ENCODE measurements at places on chromosomes 12 and 14.

- no peak for DNase-seq
These were observed 1.3 kb downstream of the GLI1 start for GRCh38 chr12:57460841-57461275.

DNA sequence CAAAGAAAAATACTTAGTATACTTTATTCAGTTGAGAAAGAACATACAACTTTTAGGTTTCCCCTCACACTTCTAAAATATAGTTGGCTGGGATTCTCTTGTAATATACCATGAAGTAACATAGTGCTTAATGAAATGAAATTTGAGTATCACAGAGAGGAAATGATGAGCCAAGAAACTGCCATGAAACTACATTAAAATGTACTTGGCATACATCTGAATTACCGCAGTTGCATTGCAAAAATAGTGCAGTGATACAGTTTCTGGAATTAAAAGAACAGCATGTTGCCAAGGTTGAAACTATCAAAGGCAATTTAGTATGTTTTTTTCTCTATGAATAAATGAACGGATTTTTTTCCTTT lies 389.2 kb downstream of the TMEM117 start:
- DNase-seq = no peak

DNA sequence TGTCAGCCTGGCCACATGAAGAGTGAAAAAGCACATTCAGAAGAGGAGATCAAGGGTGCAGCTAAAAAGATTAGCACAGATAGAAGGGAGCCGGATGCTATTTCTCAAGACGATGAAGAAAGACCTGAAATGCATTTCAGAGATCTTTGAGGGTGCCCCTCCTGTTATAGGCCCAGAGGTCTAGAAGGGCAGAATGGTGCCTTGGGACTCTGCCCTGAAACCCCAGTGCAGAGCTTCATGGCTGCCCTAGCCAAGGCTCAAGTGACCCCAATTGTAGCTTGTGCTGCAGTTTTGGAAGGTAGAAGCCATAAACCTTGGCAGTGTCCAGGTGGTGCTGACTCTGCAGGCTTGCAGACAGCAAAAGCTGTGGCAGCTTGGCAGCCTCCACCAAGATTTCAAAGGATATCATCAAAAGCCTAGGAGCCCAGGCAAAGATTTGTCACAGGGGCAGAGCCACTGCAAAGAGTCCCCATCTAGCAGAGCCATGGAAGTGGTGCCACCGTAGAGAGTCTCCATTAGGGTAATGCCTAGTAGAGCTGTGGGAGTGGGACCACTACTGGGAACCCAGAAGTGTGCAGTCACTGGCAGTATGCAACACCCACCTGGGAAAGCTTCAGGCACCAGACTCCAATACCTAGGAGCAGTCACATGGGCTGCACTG lies 6.4 kb downstream of the LACRT start:
- no peak for DNase-seq

DNA sequence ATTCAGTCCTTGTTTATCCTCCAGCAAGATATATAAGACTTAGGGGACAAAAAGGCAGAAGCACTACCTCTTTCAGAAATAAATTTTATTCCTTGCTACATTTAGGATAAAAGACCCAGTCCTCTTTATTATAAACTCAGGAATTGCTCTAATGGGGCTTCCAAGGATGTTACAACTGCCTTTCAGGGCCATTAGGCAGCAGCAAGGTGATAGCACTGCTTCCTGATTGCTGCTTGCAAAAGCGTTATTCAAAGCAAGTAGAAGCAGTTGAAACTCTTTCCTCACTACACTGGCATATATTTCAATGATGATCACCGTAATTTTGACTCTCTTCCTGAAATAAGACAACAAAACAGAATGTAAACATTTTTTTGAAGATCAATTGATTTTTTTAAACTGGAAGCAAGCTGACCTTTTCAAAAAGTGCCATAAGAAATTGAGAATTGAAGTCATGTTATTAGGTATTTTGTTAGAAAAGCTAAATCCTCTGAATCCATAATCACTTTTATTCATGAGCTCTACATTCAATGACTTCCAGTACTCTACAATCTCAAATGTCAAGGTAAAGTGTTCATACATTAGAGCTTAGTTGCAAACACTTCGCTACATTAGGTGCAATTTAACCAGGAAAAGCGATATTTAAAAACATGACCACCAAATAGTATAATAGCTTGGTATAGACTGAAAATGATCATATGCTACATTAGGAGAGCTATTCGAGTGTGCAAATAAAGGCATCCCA lies 233.4 kb upstream of the SYT10 start:
- DNase-seq = no peak

GRCh38 chr12:28683366-28683765 lies 465.7 kb upstream of the FAR2 start:
- DNase-seq = no peak

GRCh38 chr12:25816637-25817036 lies 141.8 kb upstream of the RASSF8 start:
- no peak for DNase-seq

DNA sequence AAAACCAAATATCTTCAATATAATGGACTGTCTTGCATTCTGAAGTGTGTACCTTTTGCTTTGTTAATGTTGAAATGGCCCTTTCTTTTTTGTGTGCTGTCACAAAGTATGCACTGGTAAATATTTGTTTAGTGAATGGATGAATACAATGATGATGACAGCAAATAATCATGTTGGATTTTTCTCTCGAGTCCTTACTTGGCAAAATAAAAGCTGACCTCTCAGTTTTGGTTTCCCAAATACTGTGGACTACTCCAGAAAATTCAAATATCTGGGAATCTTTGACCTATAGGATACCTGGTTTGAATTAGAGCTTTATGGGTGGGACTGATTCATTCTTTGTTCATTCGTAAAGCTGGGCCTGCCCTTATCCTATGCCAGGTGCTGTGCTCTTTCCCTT lies 5.5 kb downstream of the UBE3B start:
- no peak for DNase-seq

GRCh38 chr12:121803861-121804416 lies at the start of gene SETD1B:
Gene SETD1B, plus strand, starts transcription at chr12:121804009. Its CDS starts 729 bp downstream, at chr12:121804738.
- peak; percentile 50 for DNase-seq

DNA sequence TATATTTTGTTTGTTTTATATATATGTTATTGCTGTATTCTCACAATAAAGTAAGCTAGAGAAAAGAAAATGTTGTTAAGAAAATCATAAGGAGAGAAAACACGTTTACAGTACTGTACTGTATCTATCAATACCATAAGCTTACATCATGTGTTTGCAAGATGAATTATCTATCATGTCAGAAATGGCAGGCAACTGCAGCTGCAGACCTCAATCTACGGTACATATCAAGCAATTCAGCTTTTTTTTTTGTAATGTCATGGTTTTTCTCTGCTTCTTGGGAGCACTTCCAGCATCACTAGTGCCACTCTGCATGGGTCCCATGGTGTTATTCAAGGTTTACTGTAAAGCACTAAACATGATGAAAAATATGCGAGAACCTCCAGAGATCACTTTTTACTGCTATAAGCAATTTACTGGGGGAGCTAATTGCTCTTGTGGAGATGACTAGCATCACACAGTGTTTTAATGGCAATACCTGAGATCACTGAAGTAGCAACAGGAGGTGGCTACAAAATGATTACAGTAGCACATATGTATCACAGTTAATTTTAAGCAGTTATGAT lies 9.0 kb upstream of the KRT2 start:
- no peak for DNase-seq

DNA sequence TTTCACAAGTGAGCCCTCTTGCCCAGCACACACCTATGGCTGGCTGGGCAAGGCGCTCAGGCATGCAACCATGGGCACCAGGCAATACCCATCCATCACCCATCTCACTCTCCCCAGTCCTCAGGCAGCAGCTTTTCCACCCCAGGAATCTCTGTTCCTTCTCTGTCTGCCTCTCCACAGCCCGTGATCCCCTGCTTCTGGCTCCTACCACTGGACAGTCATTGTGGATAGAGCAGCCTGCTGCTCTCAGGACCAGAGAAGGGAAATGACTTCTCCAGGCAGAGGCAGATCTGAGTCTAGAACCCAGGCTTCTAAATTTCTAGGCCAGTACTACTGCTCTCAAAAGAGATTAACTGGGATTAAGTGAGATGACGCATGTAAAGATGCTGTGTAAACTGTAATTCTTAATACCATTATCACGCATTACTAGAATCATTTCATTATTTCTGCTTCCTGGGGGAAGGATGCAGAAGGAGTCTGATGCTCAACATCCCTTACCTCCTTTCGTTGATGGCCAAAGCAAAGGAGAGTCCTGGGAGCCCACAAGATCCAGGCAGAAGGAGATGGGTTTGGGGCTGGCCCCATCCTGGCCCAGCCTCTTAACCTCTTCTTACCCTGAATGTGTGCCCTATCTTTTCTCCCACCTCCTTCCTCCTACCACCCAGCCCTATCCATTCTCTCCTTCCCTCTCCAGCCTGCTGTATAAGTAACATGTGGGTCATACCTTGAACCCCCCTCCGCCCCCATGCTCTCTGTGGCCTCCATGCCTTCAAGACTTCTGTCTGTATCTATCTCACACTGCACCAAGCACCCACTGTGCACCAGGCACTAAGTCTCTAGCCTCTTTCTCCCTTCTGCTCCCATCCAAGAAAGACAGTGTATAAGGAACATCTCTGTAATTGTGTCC lies 4.8 kb upstream of the AQP5 start:
- no peak for DNase-seq

GRCh38 chr14:33317675-33318074 lies 379.0 kb downstream of the NPAS3 start:
- DNase-seq = no peak

GRCh38 chr12:105978276-105978675 lies 160.5 kb downstream of the NUAK1 start:
- no peak for DNase-seq

GRCh38 chr12:54984658-54985376 lies at the start of gene TESPA1:
Gene TESPA1, minus strand, starts transcription at chr12:54984762. Its CDS starts 10,200 bp downstream, at chr12:54974562.
- DNase-seq = peak; percentile 80

DNA sequence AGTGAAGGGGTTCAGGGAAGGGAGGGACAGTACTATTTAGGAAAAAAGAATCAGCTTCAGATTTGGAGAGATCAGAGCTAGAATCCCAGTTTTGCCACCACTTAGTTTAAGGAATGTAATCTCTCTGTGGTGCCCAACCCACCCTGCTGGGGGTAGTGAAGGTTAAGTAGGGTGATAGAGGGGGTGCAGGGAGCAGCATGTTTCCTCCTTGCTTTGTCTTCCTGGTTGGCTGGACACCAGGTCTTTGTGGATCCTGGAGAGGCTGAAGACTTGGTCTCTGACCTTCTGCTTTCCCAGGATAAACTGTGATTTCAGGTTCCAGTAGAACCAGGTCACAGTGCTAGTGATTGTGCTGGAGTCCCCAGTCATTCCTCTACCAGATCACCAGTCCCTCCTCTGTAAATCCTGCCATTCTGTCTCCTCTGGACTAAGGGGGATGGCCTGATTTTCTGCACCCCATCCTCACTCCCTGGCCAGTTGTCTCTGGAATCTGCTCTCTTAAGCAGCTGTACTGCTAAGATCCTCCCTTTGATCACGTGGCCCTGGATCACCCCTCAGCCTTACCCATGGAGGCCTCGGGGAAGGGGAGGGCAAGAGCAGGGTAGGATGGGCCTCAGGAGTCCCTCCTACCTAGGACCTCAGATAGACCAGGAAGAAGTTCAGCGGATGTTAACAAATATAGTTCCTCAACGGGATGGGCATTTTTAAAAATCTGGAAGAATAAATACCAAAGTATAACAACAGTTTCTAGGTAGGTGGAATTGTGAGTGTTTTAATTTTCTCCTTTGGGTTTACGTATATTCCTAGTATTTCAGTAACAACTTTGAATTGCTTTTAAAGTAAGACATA lies 3.1 kb downstream of the MAP3K12 start:
- no peak for DNase-seq

GRCh38 chr12:27967551-27968054 lies 4.9 kb downstream of the PTHLH start:
- no peak for DNase-seq

GRCh38 chr12:55727643-55728185 lies 1.1 kb downstream of the CD63 start:
- no peak for DNase-seq

GRCh38 chr12:19480459-19480858 lies 41.2 kb downstream of the AEBP2 start:
- DNase-seq = no peak
